ENCODE measurements at places on chromosomes 4 and X. TPM values are rescaled to one million over a fixed set of nuclear protein-coding genes. Genes with fewer than 3 reads are reported as not detected.

GRCh38 chrX:46812445-46812844 is 24.4 kb upstream of the RP2 start:
- H3K4me1 ChIP-seq: no peaks in the 10 kb centered on the region
- H3K4me3 ChIP-seq: no peak overlapping the region
- peaks cover 44% of the 10 kb centered on the region for H3K27me3 ChIP-seq
- H3K36me3 ChIP-seq: no peaks in the 10 kb centered on the region

DNA sequence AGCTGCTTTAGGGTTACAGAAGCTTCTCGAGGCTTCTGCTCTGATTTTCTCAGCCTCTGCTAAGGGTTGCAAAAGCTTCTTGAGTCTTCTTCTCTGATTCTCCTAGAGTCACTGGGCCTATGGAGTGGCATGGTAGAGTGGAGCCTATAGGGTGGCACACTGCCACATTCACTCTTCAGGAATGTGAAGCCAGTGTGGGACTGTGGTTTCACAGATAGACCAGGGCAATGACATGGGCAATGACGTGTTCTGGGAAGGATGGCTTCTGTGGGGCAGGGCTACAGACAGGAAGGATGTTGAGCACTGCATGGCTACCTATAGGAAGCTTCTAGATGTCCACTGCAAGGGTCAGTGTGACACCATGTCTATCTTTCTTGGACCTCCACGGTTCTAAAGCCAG is 11.0 kb upstream of the MAMLD1 start:
- H3K36me3 ChIP-seq: no peaks in the 10 kb centered on the region
- no peak overlapping the region for H3K27ac ChIP-seq
- no peak overlapping the region for H3K4me3 ChIP-seq
- no peak for DNase-seq
- H3K27me3 ChIP-seq: peaks cover 21% of the 10 kb centered on the region

- H3K4me1 ChIP-seq: peaks cover 32% of the 10 kb centered on the region
- DNase-seq: peak; percentile 29
- peaks cover 7% of the 10 kb centered on the region for H3K27me3 ChIP-seq
- H3K4me3 ChIP-seq: peak overlapping the region; percentile 96
- H3K27ac ChIP-seq: peak overlapping the region; percentile 97
These were observed 3.4 kb downstream of the OGT start for GRCh38 chrX:71536285-71536684.

- no peak overlapping the region for H3K4me3 ChIP-seq
- H3K27ac ChIP-seq: no peak overlapping the region
- no peaks in the 10 kb centered on the region for H3K36me3 ChIP-seq
- H3K27me3 ChIP-seq: no peaks in the 10 kb centered on the region
These were observed 19.1 kb upstream of the CXCL6 start for GRCh38 chr4:73817341-73817740.

DNA sequence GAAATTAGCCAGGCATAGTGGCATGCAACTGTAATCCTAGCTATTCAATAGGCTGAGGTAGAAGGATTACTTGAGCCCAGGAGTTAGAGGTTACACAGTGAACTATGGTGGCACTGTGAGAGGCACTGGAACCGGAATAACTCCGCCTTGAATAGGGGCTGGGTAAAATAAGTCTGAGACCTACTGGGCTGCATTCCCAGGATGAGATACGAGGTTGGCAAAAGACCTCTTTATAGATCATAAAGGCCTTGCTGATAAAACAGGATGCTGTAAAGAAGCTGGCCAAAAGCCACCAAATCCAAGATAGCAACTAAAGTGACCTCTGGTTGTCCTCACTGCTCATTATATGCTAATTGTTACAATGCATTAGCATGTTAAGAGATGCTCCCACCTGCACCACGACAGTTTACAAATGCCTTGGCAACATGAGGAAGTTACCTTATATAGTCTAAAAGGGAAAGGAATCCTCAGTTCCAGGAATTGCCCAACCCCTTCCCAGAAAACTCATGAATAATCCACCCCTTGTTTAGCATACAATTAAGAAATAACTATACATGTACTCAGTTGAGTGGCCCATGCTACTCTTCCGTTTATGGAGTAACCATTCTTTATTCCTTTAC is 88.6 kb downstream of the CENPC start:
- H3K4me3 ChIP-seq: no peak overlapping the region
- DNase-seq: no peak
- H3K27ac ChIP-seq: no peak overlapping the region
- H3K36me3 ChIP-seq: peaks cover 19% of the 10 kb centered on the region

- DNase-seq: no peak
- H3K4me3 ChIP-seq: no peak overlapping the region
- no peak overlapping the region for H3K27ac ChIP-seq
These were observed 72.4 kb downstream of the GPC3 start for GRCh38 chrX:133913009-133913408.

DNA sequence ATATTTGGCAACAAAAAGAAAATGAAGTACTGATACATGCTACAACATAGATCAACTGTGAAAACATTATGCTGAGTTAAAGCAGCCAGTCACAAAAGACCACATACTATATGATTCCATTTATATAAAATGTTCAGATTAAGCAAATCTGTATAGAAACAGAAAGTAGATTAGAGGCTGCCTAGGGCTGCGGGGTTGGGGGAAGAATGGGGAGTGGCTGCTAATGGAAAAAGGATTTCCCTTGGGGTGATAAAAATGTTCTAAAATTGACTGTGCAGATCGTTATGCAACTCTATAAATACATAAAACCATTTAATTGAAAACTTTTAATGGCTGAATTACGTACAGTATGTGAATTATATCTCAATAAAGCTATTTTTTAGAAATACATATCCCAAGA is 46.8 kb downstream of the NEK1 start:
- H3K4me1 ChIP-seq: peaks cover 5% of the 10 kb centered on the region
- H3K4me3 ChIP-seq: no peak overlapping the region
- no peak for DNase-seq
- H3K36me3 ChIP-seq: peaks cover 2% of the 10 kb centered on the region

DNA sequence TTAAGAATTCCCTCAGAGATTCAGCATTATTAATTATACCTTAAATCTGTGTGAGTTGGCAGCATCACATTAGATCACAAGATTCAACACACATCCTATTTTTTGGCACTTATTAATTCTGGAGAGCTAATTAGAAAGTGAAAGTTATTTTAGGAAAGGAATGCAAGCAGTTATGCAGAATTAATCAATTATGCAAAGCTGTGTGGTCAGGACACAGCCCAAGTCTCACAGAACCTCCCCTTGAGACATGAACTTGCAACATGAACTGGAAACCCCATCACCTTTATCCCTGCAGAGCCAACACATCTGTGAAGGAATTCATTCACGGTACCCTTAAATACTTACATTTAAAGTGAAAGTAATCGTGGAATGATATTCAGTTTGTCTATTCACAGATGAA is 80.5 kb downstream of the TSPAN5 start:
- H3K27me3 ChIP-seq: no peaks in the 10 kb centered on the region
- H3K4me1 ChIP-seq: peaks cover 41% of the 10 kb centered on the region
- peaks cover 6% of the 10 kb centered on the region for H3K36me3 ChIP-seq
- H3K4me3 ChIP-seq: no peak overlapping the region

DNA sequence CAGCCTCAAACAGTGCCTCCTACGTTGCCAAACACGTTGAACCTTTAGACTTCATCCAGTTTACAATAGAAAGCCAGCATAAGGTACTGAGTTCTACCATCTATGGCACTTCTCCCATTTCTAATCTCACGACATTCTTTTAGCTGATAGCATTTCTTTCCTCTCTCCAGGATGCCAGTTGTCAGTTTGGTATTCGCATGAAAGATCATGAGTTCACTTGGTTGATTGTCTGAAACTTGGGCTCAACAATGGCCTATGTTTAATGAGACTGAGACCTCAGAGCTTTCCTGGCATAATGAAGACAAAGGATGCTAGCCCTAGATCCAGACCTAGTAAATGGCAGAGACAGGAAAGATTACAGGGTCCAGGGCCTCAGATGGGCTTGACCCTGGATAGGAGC is 69.2 kb upstream of the SPRY1 start:
- H3K4me3 ChIP-seq: no peak overlapping the region
- peaks cover 2% of the 10 kb centered on the region for H3K36me3 ChIP-seq
- no peaks in the 10 kb centered on the region for H3K27me3 ChIP-seq
- no peak for DNase-seq
- no peaks in the 10 kb centered on the region for H3K4me1 ChIP-seq

GRCh38 chr4:75714011-75714410 is 10.4 kb upstream of the USO1 start:
- H3K27ac ChIP-seq: no peak overlapping the region
- no peak for DNase-seq
- no peak overlapping the region for H3K4me3 ChIP-seq
- H3K36me3 ChIP-seq: no peaks in the 10 kb centered on the region
- H3K27me3 ChIP-seq: no peaks in the 10 kb centered on the region

GRCh38 chrX:53333853-53334252 is 52.5 kb upstream of the IQSEC2 start:
- no peak overlapping the region for H3K27ac ChIP-seq
- H3K36me3 ChIP-seq: no peaks in the 10 kb centered on the region
- DNase-seq: no peak
- H3K4me1 ChIP-seq: no peaks in the 10 kb centered on the region
- H3K4me3 ChIP-seq: no peak overlapping the region
- peaks cover 73% of the 10 kb centered on the region for H3K27me3 ChIP-seq

GRCh38 chr4:153220682-153221395 is 16.6 kb downstream of the TRIM2 start:
- H3K4me3 ChIP-seq: no peak overlapping the region
- peaks cover 57% of the 10 kb centered on the region for H3K27me3 ChIP-seq
- no peak for DNase-seq
- H3K27ac ChIP-seq: no peak overlapping the region

DNA sequence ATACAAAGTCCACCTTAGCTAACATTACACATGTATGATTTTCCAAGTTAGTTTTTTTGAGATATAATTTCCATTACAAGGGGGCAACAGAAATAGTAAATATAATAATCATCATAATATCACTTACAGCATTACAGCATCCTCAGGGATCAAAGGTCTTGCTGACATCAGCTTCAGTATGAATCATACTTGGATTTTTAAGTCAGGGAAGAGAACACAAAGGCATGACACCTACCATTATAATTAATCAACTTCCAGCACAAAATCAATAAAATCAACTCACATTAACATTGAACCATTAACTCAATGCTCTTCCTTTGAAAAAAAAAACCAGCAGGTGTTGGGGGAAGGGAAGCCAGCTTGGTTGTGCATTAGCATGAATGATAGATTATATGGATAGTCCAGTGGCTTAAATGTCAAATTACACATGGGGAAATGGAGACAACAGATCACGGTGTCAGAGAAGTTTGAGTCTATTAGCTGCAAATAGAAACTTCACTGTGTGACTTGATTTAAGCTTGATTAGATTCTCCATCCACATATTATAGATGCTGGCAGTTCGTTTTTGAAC is 66.9 kb upstream of the CAPN6 start:
- no peaks in the 10 kb centered on the region for H3K4me1 ChIP-seq
- no peaks in the 10 kb centered on the region for H3K36me3 ChIP-seq
- H3K27me3 ChIP-seq: peaks cover 61% of the 10 kb centered on the region
- no peak for DNase-seq
- no peak overlapping the region for H3K27ac ChIP-seq
- H3K4me3 ChIP-seq: no peak overlapping the region

GRCh38 chr4:141636771-141637460 is 533 bp downstream of the IL15 start:
- peak; percentile 29 for DNase-seq
- peaks cover 10% of the 10 kb centered on the region for H3K27me3 ChIP-seq
- peak overlapping the region; percentile 85 for H3K27ac ChIP-seq
- peaks cover 5% of the 10 kb centered on the region for H3K36me3 ChIP-seq
- peaks cover 6% of the 10 kb centered on the region for H3K4me1 ChIP-seq
- peak overlapping the region; percentile 93 for H3K4me3 ChIP-seq

DNA sequence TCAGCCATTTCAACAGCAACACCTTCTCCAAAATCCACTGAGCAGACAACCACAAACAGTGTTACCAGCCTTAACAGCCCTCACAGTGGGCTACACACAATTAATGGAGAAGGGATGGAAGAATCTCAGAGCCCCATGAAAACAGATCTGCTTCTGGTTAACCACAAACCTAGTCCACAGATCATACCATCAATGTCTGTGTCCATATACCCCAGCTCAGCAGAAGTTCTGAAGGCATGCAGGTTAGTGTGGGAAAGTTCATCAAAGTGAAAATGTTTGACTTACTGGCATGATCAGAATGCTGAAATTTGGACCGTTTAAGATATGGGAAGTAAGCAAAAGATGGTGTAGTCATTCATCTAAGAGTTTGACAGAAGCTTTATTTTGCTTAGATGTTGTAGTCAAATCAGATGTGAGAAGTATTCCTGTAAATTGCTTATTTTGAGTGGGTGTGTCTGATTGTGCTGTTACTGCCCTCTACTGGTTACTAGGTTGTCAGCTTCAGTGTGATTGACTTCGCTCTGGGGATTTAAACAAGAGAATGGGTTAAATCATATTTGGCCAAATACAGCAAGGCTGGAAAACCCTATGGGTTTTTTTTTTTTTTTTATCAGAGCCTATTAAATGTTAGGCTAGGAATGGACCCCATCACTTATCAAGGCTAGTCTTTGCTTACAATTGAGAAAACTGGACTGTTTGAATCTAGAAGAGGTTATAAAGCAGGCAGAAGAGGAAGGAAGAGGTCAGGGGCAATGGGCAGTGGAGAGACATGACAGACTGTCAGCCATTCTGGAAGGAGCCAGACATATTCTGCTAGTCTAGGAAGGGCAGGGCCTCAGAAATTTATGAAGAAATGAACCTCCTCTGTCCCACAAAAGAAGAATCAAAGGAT is 130.3 kb downstream of the DIPK2B start:
- peak overlapping the region; percentile 45 for H3K4me3 ChIP-seq
- H3K36me3 ChIP-seq: peaks cover 28% of the 10 kb centered on the region
- no peaks in the 10 kb centered on the region for H3K27me3 ChIP-seq
- H3K27ac ChIP-seq: peak overlapping the region; percentile 87

GRCh38 chr4:56130606-56131155 is 181.9 kb downstream of the CEP135 start:
- H3K4me3 ChIP-seq: no peak overlapping the region
- H3K36me3 ChIP-seq: no peaks in the 10 kb centered on the region
- peaks cover 21% of the 10 kb centered on the region for H3K27me3 ChIP-seq
- no peak for DNase-seq
- H3K4me1 ChIP-seq: no peaks in the 10 kb centered on the region

DNA sequence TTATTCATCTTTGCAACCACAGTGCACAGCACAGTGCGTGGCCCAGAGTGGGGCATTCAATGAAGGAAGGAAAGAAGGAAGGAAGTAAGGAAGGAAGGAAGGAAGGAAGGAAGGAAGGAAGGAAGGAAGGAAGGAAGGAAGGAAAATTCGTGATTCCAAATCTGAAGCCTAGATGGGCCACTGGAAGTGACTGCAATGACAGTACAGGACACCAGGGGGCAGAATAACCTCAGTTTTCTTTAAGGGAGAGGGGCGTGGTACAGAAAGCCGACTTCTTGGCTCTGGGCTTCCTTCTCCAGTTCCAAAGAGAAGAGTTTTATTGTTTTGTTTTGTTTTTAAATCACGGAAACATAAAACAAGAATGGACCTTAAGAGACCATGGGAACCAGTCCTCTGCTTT is 47.8 kb downstream of the APLN start:
- H3K36me3 ChIP-seq: no peaks in the 10 kb centered on the region
- H3K4me1 ChIP-seq: peaks cover 20% of the 10 kb centered on the region
- peaks cover 39% of the 10 kb centered on the region for H3K27me3 ChIP-seq
- no peak overlapping the region for H3K27ac ChIP-seq
- DNase-seq: peak; percentile 52

- no peak overlapping the region for H3K27ac ChIP-seq
- H3K27me3 ChIP-seq: peaks cover 46% of the 10 kb centered on the region
- no peaks in the 10 kb centered on the region for H3K36me3 ChIP-seq
- H3K4me3 ChIP-seq: no peak overlapping the region
- DNase-seq: no peak
These were observed 1.5 kb downstream of the NKX1-1 start for GRCh38 chr4:1404573-1405253.

Gene AKAP14
- not detected for total RNA-seq

Gene RPA4
- total RNA-seq: 0.86 TPM

Gene CORIN
- total RNA-seq: 0.25 TPM

Gene ATP8A1
- 55.9 TPM for total RNA-seq

Gene RCHY1
- total RNA-seq: 42.0 TPM

Gene SOWAHB
- not detected for total RNA-seq
